ENCODE measurements at places on chromosomes 13 and 19.

- DNase-seq = no peak
Measured at GRCh38 chr19:7852851-7853769, 21.1 kb downstream of the PRR36 start.

DNA sequence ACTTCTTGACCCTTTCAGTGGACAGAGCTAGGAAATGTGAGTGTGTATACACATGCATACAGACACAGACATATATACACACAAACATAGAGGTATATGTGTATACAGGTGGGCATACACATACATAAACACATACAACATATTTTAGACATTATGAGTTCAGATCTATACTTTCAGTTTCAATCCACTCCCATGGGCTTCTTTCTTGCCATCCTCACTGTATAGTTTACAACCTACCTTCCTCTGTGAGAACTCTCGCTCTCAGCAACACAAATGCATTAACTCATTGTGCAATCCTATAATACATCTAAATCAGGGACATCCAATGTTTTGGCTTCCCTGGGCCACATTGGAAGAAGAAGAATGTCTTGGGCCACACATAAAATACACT lies 21.2 kb upstream of the SCEL start:
- no peak for DNase-seq

DNA sequence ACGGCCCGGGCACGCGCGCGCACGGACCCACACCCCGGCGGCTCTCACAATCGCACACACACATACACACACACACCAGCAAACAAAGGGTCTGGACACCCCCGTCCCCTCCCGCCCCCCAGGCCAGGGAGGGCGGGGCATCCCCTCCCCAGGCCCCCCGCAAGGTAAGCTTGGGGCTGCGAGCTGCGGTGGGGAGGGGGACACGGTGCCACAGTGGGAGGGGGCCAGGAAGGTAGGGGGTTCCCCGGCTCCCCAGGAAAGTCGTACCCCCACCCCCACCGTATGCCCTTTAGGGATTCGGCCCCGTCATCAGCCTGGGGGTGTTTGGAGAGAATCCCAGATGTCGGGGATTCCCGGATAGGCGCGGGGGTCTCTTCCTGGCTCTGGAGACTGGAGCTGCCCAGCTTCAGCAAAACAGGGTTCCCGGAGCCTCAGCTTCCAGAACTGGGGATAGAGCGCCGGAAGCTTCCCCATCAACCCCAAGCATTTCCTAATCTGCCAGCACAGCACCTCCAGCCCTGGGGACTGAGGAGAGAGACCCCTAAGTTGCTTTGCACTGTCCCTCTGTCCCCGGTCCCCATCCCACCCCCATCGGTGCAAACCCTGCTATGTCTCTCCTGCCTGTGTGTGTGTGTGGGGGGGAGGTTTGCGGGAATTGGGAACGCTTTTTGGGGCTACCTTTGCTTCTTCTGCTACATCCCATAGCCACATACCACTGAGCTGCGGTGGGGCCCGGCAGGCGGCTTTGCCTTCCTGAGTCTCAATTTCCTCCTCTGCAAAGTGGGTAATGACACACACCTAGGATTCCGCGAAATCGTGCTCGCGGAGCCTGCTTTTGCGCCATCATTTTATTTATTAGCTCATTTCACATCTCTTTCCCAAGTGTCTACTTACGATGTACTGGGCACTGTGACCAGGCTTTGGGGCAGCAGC lies 1.8 kb upstream of the CDC37 start:
- DNase-seq = no peak

- no peak for DNase-seq
Measured at GRCh38 chr19:11422163-11423065, 3.3 kb upstream of the RGL3 start.

- DNase-seq = no peak
Measured at GRCh38 chr19:56917998-56918397, 77.5 kb upstream of the PEG3 start.

DNA sequence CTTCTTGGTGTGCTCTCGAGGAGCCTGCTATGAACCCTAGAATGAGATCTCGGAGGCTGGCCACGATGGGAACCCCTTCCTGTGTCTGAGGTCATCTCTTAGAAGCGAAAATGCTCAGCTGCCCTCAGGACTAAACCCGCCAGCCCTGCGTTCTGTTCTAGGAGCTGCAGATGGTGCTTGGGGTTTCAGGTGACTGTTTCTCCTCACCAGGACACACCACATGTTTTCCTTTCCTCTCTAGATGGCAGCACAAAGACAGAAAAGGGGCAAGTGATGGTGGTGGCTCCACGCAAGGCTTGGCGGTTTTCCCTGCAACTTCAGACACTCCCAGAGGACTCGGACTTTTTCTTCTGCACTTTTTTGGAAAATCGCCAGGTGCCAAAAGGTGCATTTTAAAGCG lies 60.1 kb downstream of the RNASEH2B start:
- DNase-seq = no peak

DNA sequence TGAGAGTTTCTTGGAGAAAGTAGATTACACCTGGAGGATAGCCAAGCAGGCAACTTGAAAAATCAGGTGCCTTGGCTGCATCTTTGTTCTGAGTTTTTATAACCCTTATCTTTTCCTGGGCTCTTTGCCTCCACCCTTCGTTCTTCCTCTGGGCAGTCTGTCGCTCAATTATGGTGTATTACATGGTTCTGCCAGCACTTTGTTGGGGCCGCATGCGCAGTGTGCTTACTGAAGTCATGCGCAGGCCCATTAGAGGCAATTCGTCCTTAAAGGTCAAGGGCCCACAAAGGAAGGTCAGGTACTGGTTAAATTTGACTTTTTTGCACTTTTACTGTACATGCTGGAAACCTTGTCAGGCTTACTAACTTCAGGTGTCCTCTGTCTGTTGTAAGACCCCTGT lies 761.9 kb upstream of the SLITRK5 start:
- DNase-seq = no peak

DNA sequence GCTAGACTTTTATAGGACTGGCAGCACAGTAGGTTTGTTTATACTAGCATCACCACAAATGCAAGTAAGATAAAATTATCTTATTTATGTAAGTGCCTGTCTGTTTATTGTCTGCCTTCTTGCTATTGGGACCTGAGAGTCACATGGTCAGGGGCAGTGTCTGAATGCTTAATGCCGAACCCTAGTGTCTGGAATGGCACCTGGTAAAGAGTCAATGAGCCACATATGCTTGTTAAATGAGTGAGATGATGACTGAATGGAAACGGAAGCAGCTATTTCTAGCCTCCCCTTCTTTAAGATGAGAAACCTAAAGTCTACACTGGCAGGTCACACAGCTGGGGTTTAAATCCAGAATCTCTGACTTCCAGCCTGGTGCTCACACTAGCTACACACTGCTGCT lies 92.2 kb downstream of the STOML3 start:
- no peak for DNase-seq

DNA sequence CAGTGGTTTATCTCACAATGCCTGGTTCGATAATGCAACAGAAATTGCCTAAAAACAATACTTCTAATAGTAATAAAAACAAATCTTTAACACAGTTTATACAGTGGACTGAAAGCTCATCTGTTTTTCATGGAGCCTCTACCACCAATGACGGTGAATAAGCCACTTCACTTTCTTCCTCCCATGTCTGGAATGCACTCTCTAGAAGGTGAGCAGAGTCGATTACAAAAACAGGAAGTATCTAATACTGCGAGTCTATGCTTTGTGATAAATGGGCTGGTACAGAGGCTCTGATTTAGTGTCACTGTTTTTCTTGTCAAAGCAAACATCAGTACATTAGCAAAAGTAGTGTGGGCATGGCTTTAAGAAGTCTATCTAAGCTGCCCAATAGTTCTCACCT lies 1348.6 kb upstream of the SLC10A2 start:
- no peak for DNase-seq

DNA sequence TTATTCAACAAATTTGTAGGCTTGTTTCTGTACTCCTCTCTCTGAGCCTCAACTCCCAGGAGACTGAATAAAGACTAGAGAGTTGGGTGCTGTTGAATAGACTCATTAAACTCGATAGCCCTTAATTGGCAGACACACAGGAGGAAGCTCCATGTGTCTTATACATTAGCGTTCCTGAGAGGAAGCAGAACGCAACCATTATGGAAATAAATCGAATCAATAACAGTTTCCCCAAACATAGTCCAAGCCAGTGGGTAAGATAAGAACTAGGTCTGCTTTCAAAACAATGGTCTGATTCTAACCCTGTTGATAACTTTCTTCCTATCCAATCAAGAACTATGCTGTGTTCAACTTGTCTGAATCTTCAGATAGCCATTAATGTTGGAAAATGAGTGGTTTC lies 118.1 kb upstream of the FNDC3A start:
- DNase-seq = no peak

DNA sequence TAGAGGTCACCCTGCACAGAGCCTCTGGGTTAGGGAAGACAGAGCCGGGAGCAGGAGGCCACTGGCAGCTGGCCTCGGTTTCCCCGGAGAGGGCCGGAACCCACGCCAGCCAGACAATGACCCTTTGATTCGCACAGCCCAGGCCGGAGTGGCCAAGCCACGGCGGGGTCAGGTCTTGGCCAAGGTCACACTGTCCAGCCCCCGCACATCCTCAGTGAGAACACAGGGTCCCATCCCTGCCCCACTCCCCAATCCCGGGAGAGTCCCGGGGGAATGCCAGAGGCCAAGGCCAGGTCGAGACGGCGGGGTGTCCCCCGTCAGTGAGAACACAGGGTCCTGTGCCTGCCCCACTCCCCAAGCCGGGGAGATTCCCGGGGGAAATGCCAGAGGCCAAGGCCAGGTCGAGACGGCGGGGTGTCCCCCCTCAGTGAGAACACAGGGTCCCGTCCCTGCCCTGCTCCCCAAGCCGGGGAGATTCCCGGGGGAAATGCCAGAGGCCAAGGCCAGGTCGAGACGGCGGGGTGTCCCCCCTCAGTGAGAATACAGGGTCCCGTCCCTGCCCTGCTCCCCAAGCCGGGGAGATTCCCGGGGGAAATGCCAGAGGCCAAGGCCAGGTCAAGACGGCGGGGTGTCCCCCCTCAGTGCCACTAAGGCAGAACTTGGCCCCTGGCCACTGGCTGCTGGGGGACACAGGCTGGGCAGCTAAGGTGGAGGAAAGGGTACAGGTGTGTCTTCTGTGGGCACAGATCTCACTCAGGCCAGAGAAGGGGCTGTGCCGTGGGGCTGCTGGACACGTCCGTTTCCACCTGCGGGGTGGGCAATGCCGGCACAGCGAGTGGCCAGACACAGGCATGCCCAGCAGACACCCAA lies 1.7 kb upstream of the FSTL3 start:
- DNase-seq = no peak

GRCh38 chr19:14023404-14024235 lies 4.3 kb upstream of the RLN3 start:
- DNase-seq = peak; percentile 80

Data from SW 1271 (cell line).